HuH-7 (cell line): ENCODE measurements at places on chromosomes 11 and 22.

- DNase-seq: no peak
Observed at GRCh38 chr22:44549701-44550100, 51.7 kb upstream of the RTL6 start.

GRCh38 chr11:126547161-126547560 is 191.7 kb downstream of the ST3GAL4 start:
- no peak for DNase-seq

DNA sequence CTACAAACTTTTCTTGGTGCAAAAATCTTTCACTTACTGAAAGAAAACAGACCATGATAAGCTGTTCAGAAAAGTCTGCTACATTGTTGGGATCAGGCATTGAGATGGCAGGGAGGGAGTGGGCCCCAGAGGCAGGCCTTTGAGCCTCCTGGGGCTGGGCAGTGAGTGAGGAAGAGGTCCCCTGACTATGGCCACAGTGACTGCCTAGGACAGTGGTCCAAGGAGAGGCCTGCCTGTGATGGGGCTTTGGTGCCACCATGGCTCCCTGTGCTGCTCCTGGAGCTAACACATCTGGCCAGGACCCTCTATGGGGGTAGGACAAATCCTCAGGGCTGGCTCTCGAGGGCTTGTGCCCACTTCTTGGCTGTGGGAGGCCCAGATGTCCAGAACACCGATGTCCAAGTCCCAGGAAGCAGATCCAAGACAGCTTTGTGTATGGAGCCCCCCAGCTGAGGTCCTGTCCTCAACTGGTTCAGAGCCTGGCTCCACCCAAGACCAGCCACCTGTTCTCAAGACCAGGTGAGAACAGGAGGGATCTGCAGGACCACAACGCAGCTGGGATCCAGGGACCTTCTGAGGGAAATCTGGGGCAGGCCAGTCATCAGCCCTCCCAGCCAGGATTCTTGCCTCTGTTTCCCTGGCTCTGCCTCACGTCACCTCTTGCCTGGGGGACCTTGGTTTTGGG is 36.9 kb downstream of the PPM1F start:
- no peak for DNase-seq

GRCh38 chr22:20095521-20095920 is 15.5 kb downstream of the DGCR8 start:
- DNase-seq: no peak

DNA sequence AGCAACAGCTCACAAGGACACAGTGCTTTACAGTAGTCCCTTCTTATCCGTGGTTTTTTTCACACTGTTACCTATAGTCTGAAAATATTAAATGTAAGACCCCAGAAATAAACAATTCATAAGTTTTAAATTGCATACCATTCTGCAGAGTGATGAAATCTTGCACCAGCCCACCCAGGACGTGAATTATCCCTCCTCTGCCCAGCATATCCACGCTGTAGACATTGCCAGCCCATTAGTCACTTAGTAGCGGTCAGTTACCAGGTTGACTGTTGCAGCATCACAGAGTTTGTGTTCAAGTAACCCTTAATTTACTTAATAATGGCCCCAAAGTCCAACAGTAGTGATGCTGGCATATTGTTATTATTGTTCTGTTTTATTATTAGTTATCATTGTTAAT is 3.6 kb downstream of the CLTCL1 start:
- DNase-seq: no peak

DNA sequence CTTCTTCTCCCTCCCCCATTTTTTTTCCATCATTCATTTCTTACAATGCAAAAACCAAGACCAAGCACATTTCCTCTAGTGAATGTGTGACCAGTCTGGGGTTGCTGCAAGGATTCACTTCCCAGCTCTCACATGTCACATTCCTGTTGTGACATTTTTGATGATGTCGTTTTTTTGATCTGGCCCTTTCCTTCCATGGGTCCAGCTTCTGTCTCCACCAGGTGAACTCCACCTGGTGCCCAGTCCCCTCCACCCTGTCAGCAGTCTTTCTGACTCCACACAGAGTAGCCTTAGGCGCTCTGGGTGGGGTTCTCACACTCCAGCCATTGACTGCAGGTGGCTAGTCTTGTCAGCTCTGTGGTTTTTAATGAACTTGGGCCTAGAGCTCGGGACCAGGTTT is 15.6 kb downstream of the PANX1 start:
- DNase-seq: no peak

GRCh38 chr11:111916768-111917167 is 1.9 kb upstream of the C11orf52 start:
- DNase-seq: no peak

GRCh38 chr11:68678031-68678441 is 6.3 kb upstream of the GAL start:
- DNase-seq: no peak

- no peak for DNase-seq
Observed at GRCh38 chr11:45379162-45379863, 93.2 kb upstream of the SYT13 start.

DNA sequence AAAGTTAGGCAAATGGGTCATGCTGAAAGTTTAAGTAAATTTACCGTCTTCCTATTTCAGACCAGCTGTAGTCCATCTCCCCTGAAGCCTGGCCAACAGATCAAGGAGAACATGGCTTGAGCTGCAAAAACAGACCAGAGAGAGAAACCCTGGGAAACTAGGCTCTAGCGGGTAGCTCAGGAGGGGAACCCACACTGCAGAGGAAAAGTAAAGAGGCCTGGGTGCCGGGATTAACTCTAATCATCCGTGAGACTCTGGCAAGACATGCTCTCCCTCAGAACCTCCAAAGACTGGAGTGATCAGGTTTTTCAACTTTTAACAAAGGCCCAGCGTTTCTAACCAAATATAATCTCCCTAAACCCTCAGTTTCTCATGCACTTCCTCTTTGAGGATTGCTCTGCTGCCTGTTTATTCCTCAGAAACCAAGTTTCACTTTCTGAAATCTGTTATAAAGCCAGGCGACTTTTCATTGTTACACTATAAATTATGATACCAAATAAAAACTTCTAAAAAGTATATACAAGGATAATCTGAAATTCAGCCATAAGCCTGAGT is 67.5 kb downstream of the GAB2 start:
- no peak for DNase-seq

GRCh38 chr11:88603091-88603867 is 265.7 kb upstream of the CTSC start:
- DNase-seq: no peak

- no peak for DNase-seq
Observed at GRCh38 chr11:57290288-57290687, 34.5 kb downstream of the TNKS1BP1 start.

DNA sequence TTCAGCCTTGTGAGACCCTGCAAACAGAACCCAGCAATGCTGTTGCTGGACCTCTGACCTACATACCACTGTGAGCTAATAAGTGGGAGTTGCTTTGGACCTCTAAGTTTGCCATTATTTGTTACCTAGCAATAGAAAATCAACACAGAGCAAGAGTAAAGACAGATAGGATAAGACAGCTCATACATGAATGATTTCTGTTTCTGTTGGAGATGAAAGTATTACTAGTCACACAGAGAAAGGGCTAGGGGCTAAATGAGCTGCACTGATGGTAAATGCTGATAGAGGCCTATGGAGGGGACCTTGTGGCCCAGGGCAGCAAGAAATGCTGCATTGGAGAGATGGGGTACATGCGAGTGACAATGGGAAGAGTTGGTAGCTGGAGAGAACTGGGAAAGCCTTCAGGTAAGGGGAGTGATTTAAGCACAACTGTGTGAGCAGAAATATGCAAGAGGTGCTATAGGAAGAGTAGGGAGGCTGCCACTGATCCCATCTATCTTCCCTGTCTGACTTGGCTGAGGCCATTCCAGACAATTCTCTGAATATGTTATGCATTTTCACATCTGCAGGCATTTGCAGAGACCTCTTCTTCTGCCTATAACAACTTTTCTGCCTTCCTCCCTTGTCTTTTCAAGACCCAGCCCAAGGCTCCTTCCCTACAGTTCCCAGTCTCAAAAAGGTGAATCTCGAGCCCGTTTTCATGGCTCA is 46.1 kb upstream of the SYN3 start:
- DNase-seq: no peak

DNA sequence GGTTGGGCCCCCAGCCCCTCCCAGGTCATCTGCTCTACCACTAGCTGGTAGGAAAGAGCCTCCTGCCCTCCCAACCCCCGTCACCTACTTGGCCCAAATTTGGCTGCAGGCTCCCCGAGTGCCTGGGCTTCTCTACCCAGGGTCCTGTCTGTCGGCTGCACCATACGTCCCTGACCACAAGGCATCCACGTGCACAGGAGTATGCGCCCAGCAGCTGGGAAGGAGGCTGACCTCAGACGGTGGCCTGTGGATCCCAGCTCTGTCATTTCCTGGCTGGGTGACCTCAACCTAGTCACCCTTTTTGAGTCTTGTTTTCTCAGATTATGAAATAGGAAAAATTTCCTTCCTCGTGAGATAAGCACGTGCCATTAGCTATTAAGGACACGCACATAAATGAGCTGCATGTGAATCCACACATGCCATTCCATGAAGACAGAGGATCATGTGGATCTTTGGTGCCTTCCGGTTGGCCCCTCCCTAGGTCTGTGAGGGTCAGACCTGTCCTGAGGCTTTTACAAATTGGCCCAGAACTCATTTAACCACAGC is 13.7 kb downstream of the CYB561A3 start:
- no peak for DNase-seq

GRCh38 chr11:45886816-45887520 is 1.5 kb downstream of the MAPK8IP1 start:
- no peak for DNase-seq

DNA sequence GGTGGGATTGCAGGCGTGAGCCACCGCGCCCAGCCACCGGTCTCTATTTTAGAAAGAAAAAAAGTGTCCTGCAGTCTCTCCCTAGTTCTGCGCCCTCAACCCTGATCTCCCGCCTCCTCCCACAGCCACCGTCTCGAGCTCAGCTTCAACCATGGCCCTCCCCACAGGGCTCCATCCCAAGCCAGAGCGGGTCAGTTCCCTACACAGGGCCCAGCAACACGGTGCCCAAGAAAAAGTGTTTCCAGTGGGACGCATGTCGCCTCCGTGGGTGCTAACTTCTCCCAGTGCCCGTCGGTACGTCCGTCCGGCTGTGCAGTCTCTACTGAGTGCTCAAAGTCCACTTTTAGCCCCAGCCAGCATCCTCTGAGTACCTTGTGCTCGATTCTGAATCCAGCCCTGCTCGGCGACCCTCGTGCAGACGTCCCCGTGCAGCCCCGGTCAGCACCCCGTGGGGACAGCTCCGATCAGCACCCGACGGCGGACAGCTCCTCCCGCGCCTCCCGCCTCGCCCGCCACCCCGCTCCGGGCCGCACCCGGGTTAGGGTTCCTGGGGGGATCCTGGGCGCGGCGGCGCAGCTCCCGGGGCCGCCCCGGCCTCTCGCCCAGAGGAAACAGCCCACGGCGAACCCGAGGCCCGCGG is 657 bp upstream of the MAPK8IP2 start:
- DNase-seq: peak; percentile 97

GRCh38 chr11:45147891-45148675 is 1.6 kb downstream of the PRDM11 start:
- DNase-seq: no peak

GRCh38 chr11:22193348-22194051 is 615 bp downstream of the ANO5 start:
- DNase-seq: peak; percentile 22

DNA sequence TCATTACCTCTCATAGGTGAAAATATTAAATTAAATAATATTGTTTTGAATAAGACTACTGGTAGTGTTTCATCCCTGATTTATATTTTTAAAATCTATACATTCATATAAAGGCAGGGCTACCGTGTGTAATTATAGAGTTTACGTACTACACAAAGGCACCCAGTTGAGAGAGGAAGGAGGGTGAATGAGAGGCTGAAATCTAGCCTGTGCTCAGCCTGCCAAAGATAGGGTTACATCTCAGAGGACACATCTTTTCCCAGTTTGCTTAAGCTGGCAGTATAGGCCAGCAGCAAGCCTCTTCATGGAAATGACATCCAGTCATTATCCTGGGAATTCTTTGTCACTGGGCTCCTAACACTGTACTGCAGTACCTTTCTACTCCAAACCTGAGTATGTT is 7.5 kb upstream of the B3GNT6 start:
- no peak for DNase-seq

DNA sequence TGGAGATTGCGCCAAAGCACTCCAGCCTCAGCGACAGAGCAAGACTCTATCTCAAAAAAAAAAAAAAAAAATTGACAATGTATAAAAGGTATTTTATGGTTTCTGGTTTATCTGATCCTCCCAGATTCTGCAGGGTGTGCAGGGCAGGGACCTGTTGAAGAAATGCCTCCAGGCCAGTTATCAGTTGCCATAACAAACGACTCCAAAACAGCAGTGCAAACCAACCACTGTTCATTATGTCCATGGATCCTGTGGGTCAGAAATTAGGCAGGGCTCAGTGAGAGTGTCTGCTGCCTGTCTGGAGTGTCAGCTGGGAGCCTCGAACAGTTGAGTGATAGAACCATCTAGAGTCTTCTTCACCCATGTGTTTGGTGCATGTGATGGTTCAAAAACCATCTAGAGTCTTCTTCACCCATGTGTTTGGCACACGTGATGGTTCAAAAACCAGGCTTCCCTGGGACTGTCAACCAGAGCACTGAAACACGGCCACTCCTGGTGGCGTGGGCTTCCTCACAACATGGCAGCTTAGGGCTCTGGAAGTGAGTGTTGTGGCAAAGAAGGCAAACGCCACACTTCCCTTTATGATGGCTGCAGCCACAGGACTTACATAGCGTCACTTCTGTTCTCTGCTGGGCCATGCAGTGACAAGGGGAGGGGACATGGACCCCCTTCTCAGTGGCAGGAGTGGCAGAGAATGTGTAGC is 115.1 kb upstream of the CRYBB3 start:
- no peak for DNase-seq

DNA sequence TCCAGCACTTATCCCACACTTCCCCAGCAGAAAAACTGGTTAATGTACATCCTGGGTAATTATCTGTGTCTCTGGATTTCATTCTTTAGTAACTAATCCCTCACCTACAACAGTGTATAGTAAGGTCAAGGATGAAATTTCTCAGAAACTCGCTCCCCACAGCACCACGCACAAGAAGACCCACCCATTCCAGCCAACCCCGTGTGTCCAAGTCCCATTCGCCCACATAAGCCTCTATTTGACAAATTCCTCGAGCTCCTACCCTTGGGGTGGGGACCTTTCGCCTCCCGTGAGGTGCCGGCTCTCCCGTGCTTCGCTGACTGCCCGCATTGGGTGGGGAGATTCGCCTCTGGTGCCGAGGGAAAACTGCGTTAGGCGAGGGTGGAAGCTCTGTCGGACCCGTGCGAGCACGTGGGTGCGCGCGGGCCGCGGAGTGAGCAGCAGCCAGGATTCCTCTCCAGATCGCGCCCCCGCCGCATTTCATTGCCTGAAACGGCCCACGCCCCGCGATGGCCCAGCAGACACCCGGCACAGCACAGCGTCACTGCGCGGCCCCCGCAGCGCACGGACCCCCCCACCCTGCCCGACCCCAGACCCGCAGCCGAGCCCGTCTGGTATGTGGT is 866 bp downstream of the EXPH5 start:
- no peak for DNase-seq

GRCh38 chr22:26672060-26672471 is 14.7 kb downstream of the MIAT start:
- no peak for DNase-seq
